NCI-H2171 (cell line): ENCODE measurements at places on chromosomes 6 and 20.

GRCh38 chr20:24045621-24046318, 57.2 kb upstream of the GGTLC1 start:
- DNase-seq, result no peak

GRCh38 chr6:62174548-62174947, 111.5 kb downstream of the KHDRBS2 start:
- DNase-seq, result no peak

DNA sequence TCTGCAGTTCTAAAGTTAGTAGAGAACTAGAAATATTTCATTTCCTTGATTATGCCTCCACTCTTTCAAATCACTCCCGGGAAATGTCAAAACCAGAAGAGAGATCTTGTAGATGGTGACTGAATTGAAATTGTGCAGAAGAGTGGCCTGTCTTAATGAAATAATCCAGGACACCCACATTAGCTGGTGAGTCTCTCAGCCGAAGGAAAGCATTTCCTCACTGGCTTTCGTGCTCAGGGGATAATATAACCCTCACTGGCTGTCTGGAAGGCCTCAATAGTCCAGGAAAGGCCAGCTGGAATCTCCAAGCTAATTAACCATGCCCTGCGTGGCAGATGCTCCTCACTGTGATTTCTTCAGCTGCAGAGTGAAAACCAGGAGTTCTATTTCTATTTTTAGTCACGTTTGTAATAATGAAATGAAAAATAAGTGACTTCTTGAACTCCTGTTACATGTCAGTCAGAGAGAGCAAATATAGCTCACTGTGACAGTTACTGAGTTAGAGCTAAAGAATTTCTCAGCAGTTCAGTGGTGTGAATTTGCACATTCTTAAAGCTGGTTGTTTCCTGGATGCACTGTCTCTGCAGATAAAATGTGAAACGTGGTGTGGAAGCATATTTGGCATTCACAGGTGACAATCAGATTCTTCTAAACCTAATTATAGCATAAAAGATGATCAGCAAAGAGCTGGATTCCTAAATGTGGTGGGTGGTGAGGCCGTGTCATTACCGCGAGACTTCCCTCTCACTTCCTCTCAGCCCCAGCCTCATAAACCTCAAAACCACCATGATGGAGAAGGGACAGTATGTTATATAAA, 211.7 kb downstream of the LMBRD1 start:
- peak; percentile 44 for DNase-seq

DNA sequence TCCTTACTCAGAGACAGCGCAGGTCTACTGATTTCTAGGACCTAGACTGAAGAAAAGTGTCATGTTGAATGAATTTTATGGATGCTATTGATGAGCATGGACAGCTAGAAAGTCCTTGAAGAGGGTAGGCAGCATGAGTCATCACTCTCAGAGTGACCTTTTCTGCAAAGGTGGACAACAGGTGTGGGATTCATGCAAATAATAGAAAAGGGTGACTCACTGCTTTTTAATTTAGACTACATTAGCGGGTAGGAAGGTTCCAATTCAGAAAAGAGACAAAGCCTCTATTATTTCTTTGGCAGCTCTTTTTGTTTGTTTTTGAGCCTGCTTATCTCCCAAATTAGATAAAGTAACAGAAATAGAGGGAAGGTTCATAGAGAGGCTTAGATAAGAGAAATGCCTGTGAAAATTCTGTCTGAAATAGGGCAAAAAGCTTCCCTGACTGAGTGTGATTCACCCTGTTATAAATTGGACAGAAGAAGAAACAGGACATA, 191.4 kb downstream of the TENT5A start:
- no peak for DNase-seq

GRCh38 chr6:43935921-43936439, 166.0 kb downstream of the VEGFA start:
- no peak for DNase-seq
